Hematopoietic multipotent progenitor cell treated with erythropoietin and hydrocortisone succinate and interleukin-3 and kit ligand, for 4 days (in vitro differentiated cells): ENCODE measurements at places on chromosomes 7 and 10.

DNA sequence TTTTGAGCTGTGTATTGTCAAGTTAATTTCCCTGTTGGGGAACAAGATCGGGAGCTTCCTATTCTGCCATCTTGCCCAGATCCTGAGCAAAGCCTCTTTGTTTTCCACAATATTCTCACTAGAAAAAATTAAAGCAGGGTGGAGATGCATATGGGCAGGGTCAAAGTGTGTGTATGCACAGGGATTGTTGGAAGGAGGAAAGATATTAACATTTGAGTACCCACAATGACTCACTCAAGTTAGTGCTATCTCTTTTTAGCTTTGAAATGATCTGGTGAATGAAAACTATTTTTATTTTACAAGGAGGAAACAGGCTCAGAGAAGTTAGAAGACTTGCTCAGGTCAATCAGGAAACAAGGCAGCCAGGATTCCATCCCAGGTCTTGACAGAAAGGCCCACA lies 6.7 kb upstream of the BTBD16 start:
- DNase-seq: no peak

DNA sequence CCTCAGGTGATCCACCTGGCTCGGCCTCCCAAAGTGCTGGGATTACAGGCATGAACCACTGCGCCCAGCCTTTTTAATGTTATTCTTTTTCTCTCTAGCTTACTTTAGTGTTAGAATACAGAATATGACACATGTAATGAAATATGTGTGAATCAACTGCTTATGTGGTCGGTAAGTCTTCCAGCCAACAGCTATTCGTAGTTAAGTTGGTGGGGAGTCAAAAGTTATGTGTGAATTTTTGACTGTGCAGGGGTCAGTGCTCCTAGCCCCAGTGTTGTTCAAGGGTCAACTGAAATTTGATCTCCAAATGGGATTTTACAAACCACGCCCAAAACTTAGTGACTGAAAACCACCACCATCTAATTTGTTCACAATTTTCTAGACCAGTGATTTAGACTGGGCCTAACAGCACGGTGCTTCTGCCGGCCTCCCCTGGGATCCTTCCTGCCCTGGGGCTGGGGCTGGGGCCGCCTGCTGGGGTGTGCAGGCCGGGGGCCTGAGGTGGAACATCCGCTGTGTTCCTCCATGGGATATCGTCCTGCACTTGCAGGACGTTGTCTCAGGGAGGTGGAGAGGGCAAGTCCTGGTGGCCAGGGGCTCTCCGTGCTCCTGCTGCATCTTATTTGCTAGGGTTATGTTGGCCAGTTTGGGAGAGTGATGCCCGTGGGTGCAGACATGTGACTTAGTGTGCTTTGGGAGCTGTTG lies 24.5 kb upstream of the GRB10 start:
- no peak for DNase-seq

DNA sequence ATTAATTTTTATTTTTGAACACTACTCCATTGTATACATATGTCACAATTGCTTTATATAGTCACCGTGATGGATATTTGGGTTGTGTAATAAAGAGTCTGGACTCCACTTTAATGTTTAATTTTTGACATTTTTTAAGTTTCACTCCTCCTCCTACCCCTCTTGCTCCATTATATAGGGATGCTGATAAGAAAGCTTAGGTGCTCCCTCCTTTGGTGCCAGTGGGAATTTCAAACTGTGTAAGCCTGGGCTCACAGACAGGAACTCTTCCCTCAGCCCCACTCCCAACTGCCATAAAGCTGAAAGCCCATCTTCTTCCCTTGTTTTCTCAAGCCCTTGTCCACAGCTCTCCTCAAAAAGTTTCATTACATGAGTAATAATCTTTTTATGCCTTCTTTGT lies 47.6 kb downstream of the TWIST1 start:
- no peak for DNase-seq

- DNase-seq: peak; percentile 99
These were observed 949 bp upstream of the CLIP2 start for GRCh38 chr7:74288034-74288881.

GRCh38 chr10:58894929-58895328 lies 281.5 kb upstream of the PHYHIPL start:
- no peak for DNase-seq

DNA sequence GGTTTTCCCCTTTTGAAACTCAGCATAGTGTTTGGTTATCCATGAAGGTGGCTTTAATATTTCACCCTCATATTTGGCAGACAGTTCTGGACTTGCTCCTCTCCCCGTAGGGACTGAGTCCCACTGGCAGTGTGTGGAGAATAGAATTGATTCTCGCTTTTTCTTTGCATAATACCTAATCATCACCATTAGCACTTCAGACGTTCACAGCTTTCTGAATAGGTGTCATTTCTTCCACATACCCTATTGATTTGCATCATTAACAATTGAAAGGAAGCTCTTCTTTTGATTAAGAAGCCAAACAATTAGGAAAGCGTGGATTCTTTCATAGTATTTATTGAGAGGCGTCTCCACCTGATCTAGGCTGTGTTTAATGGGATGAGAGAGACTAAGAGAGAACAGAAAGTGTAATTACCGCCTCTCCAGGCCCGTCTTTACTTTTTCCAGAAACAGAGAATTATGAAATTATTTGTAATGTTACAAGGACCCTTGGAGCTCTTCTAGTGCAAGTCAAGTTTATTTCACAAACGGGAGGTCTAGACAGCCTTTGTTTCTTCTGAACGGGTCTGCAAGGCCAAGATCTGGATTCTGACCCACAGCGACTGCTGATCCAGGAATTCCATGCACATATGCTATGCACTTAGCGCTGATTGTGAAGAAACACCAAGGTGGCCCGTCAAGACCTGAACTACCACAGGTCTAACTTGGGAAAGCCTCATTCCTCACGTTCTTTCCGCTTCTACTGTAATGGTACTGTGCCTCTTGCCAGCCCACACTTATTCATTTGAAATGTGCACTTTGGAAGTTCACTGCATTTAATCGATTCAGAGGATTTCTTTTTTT lies 249.9 kb upstream of the C7orf33 start:
- no peak for DNase-seq

DNA sequence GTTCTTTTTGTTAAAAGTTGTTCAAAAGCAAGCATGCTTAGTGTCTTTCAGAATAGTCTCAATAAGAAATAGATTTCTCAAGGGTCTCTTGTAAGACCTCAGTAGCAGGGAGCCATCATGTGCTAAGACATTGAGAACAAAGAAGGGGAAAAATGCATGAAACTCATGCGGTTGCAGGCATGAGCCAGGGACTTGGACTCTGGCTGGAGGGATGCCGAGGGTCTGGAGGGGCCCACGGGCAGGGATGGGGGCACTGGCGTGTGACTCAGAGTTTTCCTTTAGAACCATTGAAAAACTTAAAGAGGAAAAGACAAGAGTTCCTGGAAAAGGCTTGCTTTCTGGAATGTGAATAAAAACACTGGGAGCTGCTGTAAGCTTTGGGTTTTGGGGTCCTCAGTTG lies 253.3 kb downstream of the CCDC3 start:
- DNase-seq: no peak

GRCh38 chr10:76296957-76297356 lies 865.5 kb downstream of the LRMDA start:
- DNase-seq: no peak

- DNase-seq: no peak
These were observed 178.0 kb upstream of the MKI67 start for GRCh38 chr10:128304271-128304670.

DNA sequence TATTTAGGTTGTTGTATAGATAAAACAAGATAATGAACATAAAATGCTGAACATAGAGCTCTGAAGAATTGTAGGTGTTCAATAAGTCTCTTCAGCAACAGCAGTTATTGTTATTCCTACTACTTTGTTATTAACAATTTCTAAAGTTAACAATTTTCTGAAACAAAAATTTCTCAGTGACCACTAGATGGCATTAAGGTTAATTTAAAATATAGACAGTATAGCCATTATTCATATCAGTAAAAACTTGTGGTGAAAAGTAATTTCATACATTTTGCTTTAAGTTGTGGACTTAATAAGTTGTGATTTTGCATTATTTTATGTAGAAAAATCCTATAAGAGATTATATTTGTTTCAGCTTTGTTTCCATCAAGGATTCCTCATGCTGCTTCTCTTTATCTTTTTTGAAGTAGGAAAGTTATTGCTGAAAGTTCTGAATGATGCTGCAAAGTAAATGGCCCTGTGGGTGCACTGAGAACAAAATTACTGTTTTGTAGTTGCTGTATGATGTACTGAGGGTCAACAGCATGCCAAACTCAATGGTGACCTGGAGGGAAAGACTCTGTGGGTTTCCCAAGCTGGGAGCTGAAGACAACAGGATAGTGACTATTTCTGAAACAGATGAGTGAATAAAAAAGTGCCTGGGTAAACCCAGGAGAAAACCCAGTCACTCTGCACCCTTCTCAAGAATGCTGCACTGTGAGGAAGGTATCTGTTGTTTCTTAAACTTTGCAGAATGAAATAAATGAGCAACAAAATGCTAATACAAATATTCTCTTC lies 253.6 kb downstream of the KIF20B start:
- DNase-seq: peak; percentile 25

GRCh38 chr10:117689566-117689965 lies 147.0 kb downstream of the EMX2 start:
- no peak for DNase-seq

DNA sequence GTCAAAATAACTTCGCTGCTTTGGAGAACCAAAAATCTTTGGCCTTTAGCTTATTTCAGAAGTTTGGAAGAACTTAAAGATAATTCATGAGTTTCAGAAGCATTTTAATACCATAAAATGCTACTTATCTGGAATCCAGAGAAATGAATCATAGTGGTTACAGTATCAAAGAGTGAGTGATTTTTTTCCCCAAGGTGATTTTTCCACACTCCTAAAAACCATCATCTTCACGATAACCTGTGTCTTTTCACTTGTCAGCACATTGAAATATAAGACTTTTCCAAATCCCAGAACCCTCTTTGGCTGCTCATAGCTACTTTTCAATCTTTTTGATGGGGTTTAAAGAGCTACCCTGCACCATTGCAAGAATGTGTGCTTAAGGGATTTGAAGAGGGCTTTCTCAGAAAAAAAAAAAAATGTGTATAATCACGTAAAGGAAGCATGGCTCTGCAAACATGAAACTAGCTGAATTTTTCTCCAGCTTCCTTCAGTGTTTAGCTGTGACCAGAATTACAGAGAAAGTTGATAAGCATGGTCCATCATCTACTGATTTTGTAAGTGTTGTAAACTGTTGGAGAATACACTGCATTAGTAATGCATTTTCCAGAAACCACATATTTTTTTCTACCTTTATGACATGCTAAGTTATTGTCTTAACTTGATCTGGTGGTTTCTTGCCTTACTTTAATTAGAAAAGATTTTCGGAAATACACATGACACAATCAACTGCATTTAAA lies 134.9 kb downstream of the BICC1 start:
- DNase-seq: no peak

GRCh38 chr7:152674860-152675758 lies 832 bp downstream of the XRCC2 start:
- peak; percentile 88 for DNase-seq

GRCh38 chr7:100880645-100881044 lies 5.7 kb downstream of the SRRT start:
- no peak for DNase-seq

GRCh38 chr10:103660364-103661197 lies 167.1 kb downstream of the NEURL1 start:
- DNase-seq: peak; percentile 73

GRCh38 chr10:61836888-61837754 lies 64.4 kb upstream of the ARID5B start:
- no peak for DNase-seq

GRCh38 chr10:22016046-22016705 lies 12.6 kb upstream of the DNAJC1 start:
- DNase-seq: peak; percentile 33

DNA sequence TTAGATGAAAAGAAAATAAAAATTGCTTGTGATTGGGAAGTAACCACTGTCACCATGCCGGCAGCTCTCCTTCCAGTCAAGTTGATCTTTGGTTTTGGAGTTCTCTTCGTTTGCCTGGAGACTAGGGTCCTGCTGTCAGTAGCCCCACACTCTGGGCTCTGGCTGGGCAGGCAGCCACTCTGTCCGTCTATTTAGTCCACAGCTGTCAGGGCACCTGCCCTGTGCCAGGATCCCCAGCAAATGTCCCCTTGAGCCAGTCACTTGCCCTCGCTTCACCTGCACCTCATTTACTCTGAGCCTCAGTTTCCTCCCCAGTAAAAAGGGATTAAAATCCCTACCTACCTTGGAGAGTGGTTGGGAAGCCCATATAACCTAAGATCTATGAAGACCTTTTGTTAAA lies 55.5 kb downstream of the PAX2 start:
- no peak for DNase-seq

- peak; percentile 1 for DNase-seq
These were observed 470.5 kb upstream of the LRRTM3 start for GRCh38 chr10:66455304-66455703.

GRCh38 chr7:112630565-112630964 lies 149.8 kb downstream of the LSMEM1 start:
- DNase-seq: no peak

- DNase-seq: no peak
These were observed 43.5 kb downstream of the PDLIM1 start for GRCh38 chr10:95247200-95247880.

DNA sequence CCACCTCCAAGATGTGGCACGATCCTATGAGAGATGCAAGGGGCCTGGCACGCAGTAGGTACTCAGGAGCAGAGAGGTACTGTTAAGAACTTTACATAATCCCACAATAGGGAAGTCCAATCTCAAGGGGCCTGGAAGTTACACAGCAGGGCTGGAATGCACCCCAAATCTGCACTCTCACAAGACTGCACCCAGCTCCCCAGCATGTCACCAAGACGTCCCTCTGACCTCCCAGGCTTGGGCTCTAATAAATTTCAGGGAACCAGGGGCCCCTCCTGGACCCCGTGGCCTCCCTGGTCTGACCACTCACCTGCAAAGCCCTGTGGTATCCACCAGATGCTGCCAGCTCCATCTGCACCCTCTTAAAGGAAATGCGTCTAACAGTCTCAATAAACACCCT lies 94.9 kb downstream of the OAT start:
- no peak for DNase-seq

DNA sequence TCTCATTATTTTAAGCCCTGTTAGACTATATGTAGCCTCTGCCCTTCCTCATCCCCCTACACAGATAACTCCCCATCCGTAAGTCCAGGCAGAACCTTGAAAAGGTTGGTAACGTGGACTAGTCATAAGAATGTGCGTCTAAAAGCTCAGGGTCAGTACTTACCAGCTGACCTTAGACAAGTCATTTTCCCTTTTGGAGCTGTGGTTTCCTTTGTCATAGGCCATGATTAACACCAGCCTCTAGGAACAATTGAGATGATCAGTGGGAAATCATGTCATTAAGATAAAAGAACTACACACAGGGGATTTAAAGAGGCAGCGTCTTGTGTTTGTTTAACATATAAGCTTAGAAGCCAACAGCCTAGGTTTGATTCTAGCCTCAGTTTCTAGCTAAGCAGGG lies 6.9 kb upstream of the UNC5B start:
- no peak for DNase-seq

- DNase-seq: no peak
These were observed 21.8 kb upstream of the KIF5B start for GRCh38 chr10:32077896-32078485.

DNA sequence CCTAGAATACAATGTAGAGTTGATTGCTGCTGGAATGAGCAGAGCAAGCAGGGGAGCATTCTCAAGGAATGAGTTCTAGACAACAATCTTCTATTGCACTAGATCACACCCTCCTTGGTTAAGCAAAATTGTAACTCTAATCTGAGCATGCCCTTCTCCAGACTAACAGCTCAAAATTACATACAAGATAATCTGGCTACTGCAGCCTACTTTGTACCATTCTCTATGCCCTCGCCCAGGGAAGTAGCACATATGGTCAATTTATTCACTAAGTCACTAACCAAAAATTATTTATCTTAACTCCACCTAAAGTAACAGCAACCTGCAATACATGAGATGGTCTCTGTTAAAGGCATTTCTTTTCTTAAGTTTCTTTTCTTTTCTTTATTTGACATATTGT lies 42.5 kb upstream of the KCTD7 start:
- DNase-seq: peak; percentile 53
